ENCODE measurements at places on chromosomes 1 and 21. TPM values are rescaled to one million over a fixed set of nuclear protein-coding genes. Genes with fewer than 3 reads are reported as not detected.

WNT2B gene
- total RNA-seq = 0.33 TPM

OR2T33 gene
- total RNA-seq = not detected

CYYR1 gene
- not detected for total RNA-seq

C1orf50 gene
- 4.6 TPM for total RNA-seq

FLVCR1 gene
- 19.2 TPM for total RNA-seq

ELAPOR1 gene
- 0.49 TPM for total RNA-seq

PDZK1IP1 gene
- total RNA-seq = 7.9 TPM

RXRG gene
- not detected for total RNA-seq

KIAA0040 gene
- total RNA-seq = 0.83 TPM

ANKRD65 gene
- total RNA-seq = 0.07 TPM

VSIG8 gene
- total RNA-seq = 0.06 TPM

MIXL1 gene
- not detected for total RNA-seq

ANKRD35 gene
- not detected for total RNA-seq

DMBX1 gene
- total RNA-seq = 1.1 TPM

CFHR5 gene
- not detected for total RNA-seq

SLC37A1 gene
- total RNA-seq = 4.4 TPM

OR2L13 gene
- not detected for total RNA-seq

IL19 gene
- total RNA-seq = not detected

DIO1 gene
- not detected for total RNA-seq

LCE6A gene
- not detected for total RNA-seq

ZNHIT6 gene
- 19.6 TPM for total RNA-seq

KRTAP10-3 gene
- total RNA-seq = not detected
